ENCODE measurements at places on chromosomes 3 and 15. TPM values are rescaled to one million over a fixed set of nuclear protein-coding genes. Genes with fewer than 3 reads are reported as not detected.

DNA sequence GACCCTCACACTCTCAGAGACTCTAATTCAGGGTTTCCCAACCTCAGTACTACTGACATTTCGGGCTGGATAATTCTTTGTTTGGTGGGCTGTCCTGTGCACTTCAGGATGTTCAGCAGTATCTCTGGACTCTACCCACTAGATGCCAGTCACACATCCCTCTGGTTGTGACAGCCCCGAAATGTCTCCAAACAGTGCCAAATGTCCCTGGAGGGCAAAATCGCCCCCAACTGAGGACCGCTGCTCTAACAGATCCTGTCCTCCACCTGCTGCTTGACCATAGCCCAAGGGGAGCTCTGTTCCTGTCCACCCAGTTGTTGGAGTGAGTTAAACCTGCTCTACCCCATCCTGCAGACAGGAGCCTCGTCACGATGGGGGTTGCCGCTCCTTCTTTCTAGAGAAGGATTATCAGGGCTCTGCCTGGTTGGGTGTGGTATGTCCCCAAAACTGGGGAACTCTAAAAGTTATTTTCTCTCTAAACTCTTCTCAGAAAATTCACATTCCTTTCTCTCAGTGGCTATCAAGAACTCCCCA lies 85.6 kb upstream of the PSMD6 start:
- no peak for DNase-seq

Gene HRG
- 0.42 TPM for total RNA-seq

GRCh38 chr15:46413799-46414198 lies 779.0 kb downstream of the SQOR start:
- DNase-seq, result no peak

GRCh38 chr15:74988007-74988800 lies 7.2 kb upstream of the SCAMP5 start:
- DNase-seq, result peak; percentile 41
